ENCODE measurements at places on chromosomes 13 and 19. TPM values are rescaled to one million over a fixed set of nuclear protein-coding genes. Genes with fewer than 3 reads are reported as not detected.

The PSG3 gene
- polyA plus RNA-seq: not detected

DNA sequence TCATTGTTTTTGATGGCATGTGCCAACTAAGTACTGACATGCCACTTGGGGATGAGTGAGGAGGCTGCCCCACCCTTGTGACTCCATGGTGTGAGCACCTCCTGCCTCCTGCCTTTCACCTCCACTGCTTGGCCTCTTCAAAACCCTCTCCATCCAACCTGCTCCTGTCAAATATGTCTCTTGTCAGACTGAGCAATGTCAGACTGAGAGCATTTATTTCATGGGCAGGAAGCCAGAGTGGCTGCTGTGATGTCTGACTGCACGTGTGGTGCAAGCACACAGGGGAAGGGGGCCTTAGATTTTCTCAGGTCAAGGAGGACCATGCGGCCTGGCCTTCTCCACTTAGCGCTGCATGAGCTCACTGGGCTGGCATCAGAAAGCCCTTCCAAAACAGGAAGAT, 68.3 kb downstream of the STARD13 start:
- DNase-seq: no peak
- no peaks in the 10 kb centered on the region for H3K36me3 ChIP-seq
- no peaks in the 10 kb centered on the region for H3K4me1 ChIP-seq
- H3K27ac ChIP-seq: no peak overlapping the region

DNA sequence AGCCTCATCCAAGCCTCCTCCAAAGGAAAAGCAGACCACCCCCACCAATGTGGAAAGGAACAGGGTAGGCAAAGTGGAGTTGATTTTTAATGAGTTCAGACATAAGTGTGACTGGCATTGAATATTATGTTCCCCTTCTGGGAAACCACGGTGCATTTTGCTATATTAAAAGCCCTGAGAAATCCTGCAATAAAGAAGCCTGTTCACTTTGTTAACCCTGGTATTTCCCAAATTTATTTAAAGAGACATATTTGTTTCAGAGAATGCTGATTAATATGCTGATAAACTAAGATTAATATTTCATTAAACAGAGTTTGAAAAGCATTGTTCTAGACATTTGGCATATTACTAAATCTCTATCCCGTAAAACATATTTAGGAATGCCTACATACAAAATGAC, 151.4 kb downstream of the FGF14 start:
- DNase-seq: no peak
- no peaks in the 10 kb centered on the region for H3K27me3 ChIP-seq
- H3K4me3 ChIP-seq: no peak overlapping the region
- no peaks in the 10 kb centered on the region for H3K4me1 ChIP-seq
- H3K36me3 ChIP-seq: no peaks in the 10 kb centered on the region

DNA sequence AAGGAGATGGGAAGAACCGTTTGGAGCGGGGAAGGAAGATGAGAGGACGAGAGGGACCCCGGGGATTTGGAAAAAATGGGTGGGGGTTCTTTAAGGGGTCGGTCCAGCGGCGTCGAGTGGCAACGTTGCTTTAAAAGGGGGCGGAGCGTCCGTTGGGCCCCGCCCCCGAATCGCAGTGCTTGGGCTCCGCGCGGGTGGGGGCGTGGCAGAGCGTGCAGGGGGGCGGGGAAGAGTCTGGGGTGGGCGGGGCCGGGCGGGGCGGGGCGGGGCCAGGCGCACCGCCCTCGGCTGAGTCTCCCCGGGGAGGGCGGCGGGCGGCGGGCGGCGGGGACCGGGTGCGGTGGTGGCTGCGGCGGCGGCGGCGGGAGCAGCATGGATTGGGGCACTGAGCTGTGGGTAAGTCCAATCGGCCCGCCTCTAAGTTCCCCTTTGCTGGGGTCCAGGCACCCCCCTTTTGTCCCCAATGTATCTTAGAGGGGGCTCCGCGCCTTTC, at the start of gene TRIP10:
Gene TRIP10 (plus strand): TSS at position 291 of the 493 bp plus-strand sequence. CDS start 82 bp downstream, at position 373.
- peak within 1 kb of the TSS; percentile 97 for H3K27ac ChIP-seq
- peaks cover 44% of the 10 kb centered on the region for H3K4me1 ChIP-seq
- H3K4me3 ChIP-seq: peak within 1 kb of the TSS; percentile 96
- DNase-seq: peak; percentile 81

The PRTN3 gene
- polyA plus RNA-seq: not detected

The ZSCAN1 gene
- polyA plus RNA-seq: not detected

The CASP14 gene
- not detected for polyA plus RNA-seq

The TJP3 gene
- 5.2 TPM for polyA plus RNA-seq

DNA sequence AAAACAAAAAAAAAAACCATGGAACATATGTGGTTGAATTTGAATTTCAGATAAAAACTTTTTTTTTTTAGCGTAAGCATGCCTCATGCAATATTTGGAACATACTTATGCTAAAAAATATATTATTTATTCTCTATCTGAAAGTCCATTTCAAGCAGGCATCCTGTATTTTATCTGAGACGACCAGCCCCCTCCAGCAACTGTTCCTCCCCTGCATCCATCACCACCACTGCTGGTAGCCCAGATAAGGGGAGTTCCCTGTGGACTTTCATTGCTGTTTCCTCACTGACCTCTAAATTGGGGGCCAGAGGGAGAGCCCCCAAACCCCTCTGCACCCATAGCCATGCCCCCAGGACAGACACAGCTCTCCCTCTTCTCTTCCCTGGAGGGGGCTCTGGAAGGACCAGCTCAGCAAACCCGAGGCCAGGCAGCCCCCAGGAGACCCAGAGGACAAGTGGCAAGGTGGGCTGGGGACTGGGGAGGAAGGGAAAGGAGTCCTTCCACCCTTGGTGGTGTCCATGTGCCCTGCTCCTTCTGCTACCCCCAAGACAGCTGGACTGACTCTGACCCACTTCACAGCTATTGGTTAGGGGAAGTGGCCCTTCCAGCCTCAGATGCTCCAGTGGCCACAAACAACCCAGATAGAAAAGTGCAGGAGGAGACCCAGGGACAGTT, 6.6 kb upstream of the SIGLEC12 start:
- H3K36me3 ChIP-seq: no peaks in the 10 kb centered on the region
- H3K4me1 ChIP-seq: no peaks in the 10 kb centered on the region
- H3K4me3 ChIP-seq: no peak overlapping the region
- no peak overlapping the region for H3K27ac ChIP-seq

- DNase-seq: no peak
- H3K4me1 ChIP-seq: no peaks in the 10 kb centered on the region
- H3K27ac ChIP-seq: no peak overlapping the region
- no peak overlapping the region for H3K4me3 ChIP-seq
These were observed 40.5 kb upstream of the SLC7A9 start for GRCh38 chr19:32910094-32910493.

The ZNF441 gene
- 3.6 TPM for polyA plus RNA-seq

- no peak for DNase-seq
- H3K27ac ChIP-seq: no peak overlapping the region
- no peak overlapping the region for H3K4me3 ChIP-seq
- H3K4me1 ChIP-seq: no peaks in the 10 kb centered on the region
These were observed 786.7 kb downstream of the UQCRFS1 start for GRCh38 chr19:28426110-28426729.

The ANKLE1 gene
- polyA plus RNA-seq: 1.4 TPM

DNA sequence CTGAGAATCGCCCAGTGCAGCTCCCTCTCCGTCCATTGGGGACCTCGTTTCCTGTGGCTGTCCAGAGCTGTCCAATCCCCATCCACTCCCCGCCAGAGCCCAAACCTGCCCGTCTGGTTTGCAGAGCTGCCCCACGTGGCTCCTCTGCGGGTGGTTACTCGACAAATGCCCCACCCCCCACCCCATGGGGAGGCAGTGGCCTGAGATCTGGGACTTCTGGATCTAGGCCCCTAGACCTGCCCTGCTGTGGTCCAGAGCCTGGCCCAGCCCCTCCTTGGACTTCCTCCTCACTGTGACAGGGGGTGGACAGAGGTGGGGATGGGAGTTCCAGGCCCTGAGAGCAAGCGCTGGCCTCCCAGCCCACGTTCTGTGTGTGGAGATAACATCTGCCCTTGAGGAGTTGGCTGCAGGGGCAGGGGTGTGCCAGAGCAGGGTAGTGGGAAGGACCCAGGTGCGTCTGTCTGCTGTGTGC, 29.1 kb downstream of the PAK4 start:
- no peaks in the 10 kb centered on the region for H3K27me3 ChIP-seq
- H3K4me3 ChIP-seq: no peak overlapping the region
- H3K27ac ChIP-seq: no peak overlapping the region
- H3K4me1 ChIP-seq: peaks cover 38% of the 10 kb centered on the region

DNA sequence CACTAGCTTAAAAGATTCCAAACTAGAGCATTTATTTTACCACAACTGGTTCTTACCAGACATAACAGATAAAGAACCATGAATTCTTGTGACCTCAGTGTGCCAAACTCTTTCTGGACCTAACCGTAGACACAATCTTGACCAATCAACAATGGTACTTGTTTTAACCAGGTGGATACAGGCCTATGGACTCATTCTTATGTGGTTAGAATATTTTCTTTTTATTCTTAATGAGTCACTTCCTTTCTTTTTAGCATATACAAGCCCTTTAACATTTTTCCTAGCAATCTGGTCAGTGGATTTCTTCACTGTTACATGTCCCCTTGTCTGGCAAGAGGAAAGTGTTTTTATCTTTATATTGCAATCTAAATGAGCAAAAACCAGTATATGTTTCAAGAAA, 792.1 kb upstream of the SPRY2 start:
- no peaks in the 10 kb centered on the region for H3K27me3 ChIP-seq
- no peak for DNase-seq
- no peak overlapping the region for H3K4me3 ChIP-seq
- H3K27ac ChIP-seq: no peak overlapping the region

- no peaks in the 10 kb centered on the region for H3K27me3 ChIP-seq
- H3K4me1 ChIP-seq: peaks cover 45% of the 10 kb centered on the region
- no peak overlapping the region for H3K4me3 ChIP-seq
- no peak for DNase-seq
- peaks cover 7% of the 10 kb centered on the region for H3K36me3 ChIP-seq
These were observed 16.7 kb upstream of the ITM2B start for GRCh38 chr13:48216204-48216711.

DNA sequence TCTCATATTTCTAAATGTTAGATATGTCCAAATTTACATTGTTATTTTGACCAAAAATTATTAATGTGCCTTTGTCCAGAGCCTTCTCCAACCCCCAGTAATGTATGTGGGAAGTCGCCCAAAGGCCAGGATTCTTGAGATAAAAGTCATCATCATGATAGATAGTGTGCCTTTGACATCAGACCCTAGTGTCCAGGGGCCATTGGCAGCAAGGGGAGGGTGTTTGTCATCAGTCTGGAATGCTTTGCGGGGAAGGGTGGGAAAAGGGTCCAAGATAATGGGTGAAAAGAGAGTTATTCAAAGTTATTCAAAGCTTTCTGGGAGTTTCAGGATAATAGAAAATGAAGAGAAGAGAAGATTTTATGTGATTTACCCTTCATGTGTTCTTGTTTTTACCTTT, 909.5 kb upstream of the GPC6 start:
- no peaks in the 10 kb centered on the region for H3K36me3 ChIP-seq
- no peaks in the 10 kb centered on the region for H3K4me1 ChIP-seq
- no peak for DNase-seq
- H3K4me3 ChIP-seq: no peak overlapping the region
- H3K27me3 ChIP-seq: no peaks in the 10 kb centered on the region

GRCh38 chr13:65188721-65189120, 2041.4 kb downstream of the PCDH9 start:
- no peaks in the 10 kb centered on the region for H3K36me3 ChIP-seq
- H3K4me3 ChIP-seq: no peak overlapping the region
- DNase-seq: no peak

DNA sequence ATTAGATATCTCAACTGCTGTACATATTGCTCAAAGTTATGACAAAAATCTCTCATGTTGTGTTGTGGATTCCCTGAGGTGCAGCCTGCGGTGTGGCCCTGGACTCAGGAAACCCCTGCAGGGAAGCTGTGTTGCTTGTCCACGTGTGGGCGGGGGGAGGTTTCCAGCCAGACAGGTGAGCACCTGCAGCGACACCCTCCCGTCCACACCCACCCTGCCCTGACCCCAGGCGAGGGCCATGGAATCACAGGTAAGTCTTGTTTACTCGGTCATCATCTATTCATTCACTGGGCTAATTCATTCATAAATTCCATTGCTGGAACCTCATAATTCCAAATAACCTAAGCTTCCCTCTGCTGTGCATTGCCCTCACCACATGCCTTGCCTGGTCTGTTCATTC, 14.1 kb downstream of the PLPP2 start:
- no peaks in the 10 kb centered on the region for H3K4me1 ChIP-seq
- H3K36me3 ChIP-seq: no peaks in the 10 kb centered on the region
- H3K4me3 ChIP-seq: no peak overlapping the region
- no peak for DNase-seq
- no peak overlapping the region for H3K27ac ChIP-seq

DNA sequence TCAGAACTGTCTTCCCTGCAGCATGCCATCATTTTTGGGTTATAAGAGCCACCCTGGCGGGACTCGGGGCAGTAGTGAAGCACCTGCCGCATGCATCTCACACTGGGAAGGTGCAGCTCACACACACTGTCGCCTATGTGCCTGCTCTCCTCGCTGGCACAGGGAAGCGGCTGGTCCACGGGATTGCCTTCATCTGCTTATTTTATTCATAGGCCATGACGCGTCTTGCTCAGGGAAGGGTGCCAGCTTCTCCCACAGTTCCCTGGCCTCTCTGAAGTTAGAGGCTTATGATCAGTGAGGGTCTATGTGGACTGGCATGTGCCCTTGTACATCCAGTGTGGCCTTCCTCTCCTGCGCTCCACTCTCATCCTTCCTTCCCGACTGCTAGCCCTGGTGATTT, 150.0 kb downstream of the KLF12 start:
- DNase-seq: no peak
- no peaks in the 10 kb centered on the region for H3K27me3 ChIP-seq
- peaks cover 32% of the 10 kb centered on the region for H3K4me1 ChIP-seq

- H3K27ac ChIP-seq: no peak overlapping the region
- DNase-seq: peak; percentile 58
- H3K27me3 ChIP-seq: no peaks in the 10 kb centered on the region
- H3K4me1 ChIP-seq: peaks cover 14% of the 10 kb centered on the region
These were observed 4.5 kb upstream of the RAB3A start for GRCh38 chr19:18208098-18208951.

DNA sequence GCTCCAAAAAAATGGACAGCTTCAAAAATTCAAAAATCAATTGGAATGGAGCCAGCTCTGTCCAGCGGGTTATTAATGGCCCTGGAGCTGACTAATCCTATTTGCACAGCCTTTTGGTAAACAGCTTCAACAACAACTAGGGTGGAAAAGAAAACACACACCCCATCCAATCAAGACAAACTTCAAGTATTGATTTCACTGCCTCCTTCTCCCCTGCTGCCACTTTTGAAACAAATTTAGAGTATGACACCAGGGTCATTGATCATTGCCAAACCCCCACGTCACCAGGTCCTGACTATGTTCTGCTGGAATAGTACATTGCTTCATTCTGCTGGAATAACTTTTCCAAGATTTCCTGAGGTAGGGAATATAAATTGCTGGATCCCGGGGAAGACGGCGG, 56.8 kb upstream of the GTF3A start:
- H3K27ac ChIP-seq: no peak overlapping the region
- no peak overlapping the region for H3K4me3 ChIP-seq
- peaks cover 23% of the 10 kb centered on the region for H3K27me3 ChIP-seq
- H3K36me3 ChIP-seq: no peaks in the 10 kb centered on the region
- no peak for DNase-seq
- H3K4me1 ChIP-seq: no peaks in the 10 kb centered on the region

All from naive thymus-derived CD8-positive, alpha-beta T cell (primary cell).